Activated T-helper 17 cell treated with anti-CD3 and anti-CD28 coated beads, Interleukin-2, amount 50 U/mL, for 72 hours (primary cell): ENCODE measurements at places on chromosomes 16 and 17. TPM values are rescaled to one million over a fixed set of nuclear protein-coding genes. Genes with fewer than 3 reads are reported as not detected.

- no peak for ATAC-seq
Measured at GRCh38 chr16:85398688-85399582, 214.2 kb upstream of the GSE1 start.

GRCh38 chr17:66378296-66378695 lies 75.9 kb downstream of the PRKCA start:
- no peak for ATAC-seq

ETV4 gene
- 0.56 TPM for total RNA-seq

PLXDC1 gene
- total RNA-seq: 0.41 TPM

DNA sequence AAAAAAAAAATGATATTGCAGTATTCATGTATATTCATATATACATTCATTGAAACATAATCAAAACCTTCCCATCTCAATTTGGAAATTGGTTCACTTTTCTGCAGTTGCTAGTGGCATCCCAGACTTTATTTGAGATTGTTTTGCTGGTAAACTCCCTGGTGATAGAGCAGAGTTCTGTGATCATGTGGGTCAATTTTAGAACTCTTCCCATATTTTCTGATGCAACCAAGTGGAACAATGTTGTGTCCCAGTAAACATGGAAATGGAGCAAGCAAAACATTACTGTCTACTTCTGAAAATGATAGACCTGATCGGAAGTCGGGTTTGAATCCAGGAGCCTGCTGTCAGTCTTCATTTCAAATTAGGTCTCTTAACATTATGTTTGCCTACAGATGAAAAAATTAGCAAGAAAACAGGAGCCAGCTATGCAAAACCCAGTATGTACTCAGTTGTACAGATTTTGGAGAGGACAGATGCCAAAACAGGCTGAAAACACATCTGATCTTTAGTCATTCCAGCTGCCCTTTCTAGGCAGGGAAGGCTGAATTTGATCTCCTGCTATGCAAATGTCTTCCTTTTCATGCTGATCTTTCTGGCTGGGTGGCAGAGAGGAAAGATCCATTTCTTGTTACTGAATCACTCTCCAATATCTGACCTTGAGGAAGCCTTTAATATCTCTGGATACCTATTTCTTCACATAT lies 786.6 kb upstream of the SOX9 start:
- no peak for ATAC-seq

DNA sequence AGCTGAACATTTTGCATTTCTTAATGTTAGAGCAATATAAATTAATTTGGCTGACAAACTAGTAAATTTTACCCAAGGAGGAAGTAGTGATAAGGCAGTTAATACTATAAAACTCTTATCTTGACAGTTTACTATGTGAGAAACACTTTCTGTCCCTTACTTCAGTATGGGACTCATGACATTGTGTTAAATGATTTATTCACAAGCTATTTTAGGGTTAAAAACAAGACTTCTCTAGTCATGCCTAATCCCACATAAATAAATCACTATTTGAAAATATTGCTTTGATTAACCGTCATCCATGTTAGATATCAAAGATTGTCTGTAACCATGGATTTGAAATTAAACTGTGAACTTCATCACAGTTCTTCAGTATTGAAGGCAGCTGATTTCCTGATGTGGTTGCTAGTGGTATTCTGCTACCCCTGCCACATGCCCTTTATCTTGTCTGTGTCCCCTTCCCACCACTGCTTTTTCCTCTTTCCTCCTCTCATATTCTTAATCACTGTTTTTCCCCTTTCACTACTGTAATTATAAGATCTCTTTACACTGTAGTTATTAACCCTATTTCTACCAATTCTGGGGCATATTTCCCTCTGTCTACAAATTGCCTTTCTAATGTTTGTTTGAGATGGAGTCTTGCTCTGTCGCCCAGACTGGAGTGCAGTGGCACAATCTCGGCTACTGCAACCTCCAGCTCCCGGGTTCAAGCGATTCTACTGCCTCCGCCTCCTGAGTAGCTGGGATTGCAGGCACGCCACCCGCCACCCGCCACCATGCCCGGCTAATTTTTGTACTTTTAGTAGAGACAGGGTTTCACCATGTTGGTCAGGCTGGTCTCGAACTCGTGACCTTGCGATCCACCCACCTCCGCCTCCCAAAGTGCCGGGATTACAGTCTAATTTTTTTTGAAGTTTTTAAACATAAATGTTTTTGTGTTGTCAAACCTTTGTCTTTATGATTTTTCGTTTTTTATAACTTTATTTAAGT lies 95.6 kb downstream of the STXBP4 start:
- ATAC-seq: no peak

GRCh38 chr17:62692721-62693431 lies 65.4 kb downstream of the MRC2 start:
- peak; percentile 52 for ATAC-seq

PRSS27 gene
- 2.9 TPM for total RNA-seq

DNA sequence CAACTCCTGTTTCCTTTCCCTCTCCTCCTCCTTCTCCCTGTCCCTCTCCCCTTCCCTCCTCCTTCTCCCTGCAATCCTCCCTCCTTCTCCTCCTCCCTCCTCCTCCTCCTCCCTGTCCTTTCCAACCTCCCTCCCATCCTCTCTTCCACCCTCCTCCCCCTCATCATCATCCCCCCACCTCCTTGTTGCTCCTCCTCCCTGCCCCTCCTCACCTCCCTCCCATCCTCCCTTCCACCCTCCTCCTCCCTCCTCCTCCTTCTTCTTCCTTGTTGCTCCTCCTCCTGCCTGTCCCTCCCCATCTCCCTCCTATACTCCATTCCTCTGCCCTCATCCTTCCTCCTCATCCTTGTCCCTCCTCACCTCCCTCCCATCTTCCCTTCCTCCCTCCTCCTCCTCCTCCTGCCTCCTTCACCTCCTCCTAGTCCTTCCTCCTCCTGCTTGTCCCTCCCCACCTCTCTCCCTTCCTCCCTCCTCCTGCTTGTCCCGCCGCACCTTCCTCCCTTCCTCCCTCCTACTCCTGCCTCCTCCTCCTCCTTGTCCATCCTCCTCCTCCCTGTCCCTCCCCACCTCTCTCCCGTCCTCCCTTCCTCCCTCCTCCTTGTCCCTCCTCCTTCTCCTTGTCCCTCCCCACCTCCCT lies 222.5 kb downstream of the IRF8 start:
- ATAC-seq: no peak

- ATAC-seq: no peak
Measured at GRCh38 chr17:49110509-49110908, 22.1 kb upstream of the B4GALNT2 start.

- peak; percentile 99 for ATAC-seq
Measured at GRCh38 chr17:2253768-2254406, 49.7 kb downstream of the SMG6 start.

DNA sequence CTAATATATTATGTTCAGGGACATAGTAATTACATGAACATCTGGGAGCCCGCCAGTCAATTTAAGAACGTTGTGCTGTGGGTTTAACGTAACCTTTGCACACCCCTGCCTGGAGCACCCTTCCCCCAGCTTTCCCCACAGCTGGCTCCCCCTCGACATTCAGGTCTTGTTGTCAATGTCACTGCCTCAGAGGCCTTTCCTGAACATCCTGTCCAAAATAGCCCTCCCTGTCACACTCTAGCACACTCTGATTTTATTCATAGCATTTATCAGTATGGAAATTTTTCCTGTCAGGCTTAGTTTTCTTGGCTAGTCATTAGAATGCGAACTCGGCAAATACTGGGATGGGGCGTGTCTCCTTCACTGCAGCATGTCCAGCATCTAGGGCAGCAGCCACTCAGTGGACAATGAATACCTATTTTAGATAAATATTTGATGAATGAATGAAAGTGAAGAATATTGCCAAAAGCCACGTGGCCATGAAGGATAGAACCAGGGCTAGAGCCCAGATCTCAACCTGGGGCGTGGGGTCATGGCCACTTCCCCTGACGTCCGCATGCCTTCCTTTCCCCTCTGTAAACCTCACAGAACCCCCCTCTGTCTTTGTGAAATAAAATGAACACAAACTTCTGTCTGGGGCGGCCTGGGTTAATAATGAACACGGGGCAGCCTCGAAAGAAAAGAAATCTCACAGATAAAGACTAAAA lies 10.5 kb downstream of the PIK3R6 start:
- ATAC-seq: no peak

OR3A3 gene
- total RNA-seq: not detected

DNA sequence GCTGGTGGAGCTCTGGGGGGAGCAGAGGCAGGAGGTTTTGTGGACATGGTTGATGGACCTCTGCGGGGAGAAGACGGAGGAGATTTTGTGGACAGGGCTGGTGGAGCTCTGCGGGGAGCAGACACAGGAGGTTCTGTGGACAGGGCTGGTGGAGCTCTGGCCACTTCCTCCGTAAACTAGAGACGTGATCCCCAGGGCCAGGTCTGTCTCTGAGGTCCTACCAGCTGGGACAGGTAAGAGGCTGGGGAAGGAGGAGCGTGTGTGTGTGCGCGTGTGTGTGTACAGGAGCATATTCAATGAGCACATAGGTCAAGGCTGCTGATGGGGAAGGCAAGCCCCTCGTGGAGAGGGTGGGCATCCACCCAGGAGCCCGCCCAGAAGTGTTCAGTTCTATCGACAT lies 20.6 kb downstream of the RPH3AL start:
- ATAC-seq: no peak

- ATAC-seq: no peak
Measured at GRCh38 chr17:16470265-16470664, 21.7 kb downstream of the LRRC75A start.

DNA sequence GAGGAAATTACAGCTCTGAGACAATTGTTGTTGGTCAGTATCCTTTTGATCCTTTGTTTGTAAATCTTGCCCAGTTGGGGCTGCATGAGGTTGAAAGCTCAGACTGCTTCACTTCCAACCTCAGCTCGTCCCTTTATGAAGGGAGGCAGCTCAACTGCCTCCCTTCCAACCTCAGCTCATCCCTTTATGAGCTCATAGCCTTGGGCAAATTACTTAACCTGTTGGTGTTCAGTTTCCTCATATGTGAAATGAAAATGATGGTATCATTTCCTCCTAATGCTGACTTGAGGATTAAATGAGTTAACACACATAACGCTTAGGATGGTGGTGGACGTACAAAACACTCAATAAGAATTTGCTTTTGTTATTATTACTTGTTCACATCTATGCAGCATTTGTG lies 265.1 kb downstream of the CDH13 start:
- ATAC-seq: no peak

NXPH3 gene
- total RNA-seq: not detected

DNA sequence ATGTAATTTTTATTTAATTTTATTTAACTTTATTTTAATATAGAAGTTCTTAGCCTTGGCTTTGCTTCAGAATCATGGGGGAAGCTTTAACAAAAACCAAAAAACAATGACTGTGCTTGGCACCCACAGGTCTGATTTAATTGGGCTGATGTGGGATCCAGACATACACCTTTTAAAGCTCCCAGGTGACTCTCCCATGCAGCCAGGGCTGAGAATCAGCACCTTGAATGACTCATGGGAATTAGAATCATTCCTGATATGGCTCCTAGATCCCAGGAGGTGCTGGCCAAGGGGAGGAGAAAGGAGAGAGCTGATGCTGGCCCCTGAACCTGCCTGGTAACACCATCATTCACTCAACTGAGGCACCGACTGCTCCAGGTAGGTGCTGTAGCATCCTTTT lies 240.7 kb downstream of the PARN start:
- ATAC-seq: no peak

CORO6 gene
- 12.0 TPM for total RNA-seq

IRX6 gene
- total RNA-seq: not detected

GRCh38 chr17:16504984-16505383 lies 13.0 kb upstream of the LRRC75A start:
- no peak for ATAC-seq

- ATAC-seq: no peak
Measured at GRCh38 chr17:83124871-83125514, 45.6 kb downstream of the METRNL start.

GRCh38 chr17:17890773-17891759 lies 54.3 kb upstream of the SREBF1 start:
- ATAC-seq: peak; percentile 87

DNA sequence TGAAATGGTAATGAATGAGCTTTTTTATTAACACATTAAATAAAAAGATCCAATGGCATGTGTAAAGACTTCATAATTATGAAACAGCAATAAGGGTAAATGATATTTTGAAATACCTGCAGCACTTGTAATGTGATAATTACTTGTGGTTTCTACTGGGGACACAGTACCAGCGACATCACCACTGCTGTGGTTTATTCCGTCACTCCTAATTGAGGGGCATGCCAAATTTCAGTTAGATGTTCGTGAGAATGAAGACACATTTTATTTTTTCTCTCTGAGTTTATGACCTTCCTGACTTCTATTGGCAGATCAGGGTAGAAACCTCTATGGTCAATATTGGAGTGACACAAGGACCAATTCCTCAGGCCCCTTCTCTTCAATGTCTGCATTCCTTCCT lies 131.9 kb upstream of the XYLT1 start:
- ATAC-seq: no peak

TBC1D3K gene
- total RNA-seq: not detected

- ATAC-seq: no peak
Measured at GRCh38 chr16:17032332-17032731, 438.4 kb downstream of the XYLT1 start.

DNA sequence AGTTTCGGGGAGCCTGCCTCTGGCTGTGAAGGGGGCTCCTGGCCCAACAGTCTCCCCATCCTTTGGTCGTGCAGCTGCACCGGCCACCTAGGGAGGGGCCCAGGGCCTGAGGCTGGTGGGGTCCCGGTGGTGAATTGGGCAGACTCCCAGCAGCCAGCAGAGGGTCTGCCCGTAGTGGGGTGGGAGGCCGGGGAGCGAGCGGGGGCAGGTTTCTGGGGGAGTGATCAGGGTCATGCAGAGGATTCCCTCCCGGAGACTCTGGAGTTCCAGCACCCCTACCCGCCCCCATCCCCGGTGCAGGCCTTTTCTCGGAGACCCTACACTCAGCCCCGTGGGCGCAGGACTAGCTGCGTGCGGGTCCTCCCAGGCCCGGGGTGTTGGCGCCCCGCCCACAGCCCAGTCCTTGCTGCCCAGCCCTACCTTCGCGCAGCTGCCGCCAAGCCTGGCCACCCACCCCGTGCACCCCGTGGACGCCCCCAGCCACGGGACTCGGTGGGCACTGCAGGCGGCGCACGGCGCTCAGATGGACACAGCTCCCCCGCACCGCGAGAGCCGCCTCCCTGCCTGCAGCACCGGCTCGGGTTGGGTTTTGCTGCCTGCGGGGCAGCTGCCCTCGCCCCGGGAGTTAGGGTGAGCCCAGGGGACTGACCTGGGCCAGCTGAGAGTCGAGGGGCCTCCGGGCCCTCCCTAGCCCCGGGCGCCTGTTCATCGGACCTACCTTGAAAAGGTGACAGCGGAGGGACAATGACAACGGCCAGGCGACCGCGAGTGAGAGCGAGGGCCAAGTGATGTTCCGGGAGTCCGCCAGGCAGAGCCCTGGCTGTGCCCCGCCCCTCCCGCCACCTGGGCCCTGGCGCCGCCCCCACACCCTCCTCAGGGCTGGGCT lies at the start of gene GNG13:
Gene GNG13 (minus strand): TSS at position 787 of the 886 bp plus-strand sequence. CDS start 1,657 bp downstream, outside the sequence.
- no peak for ATAC-seq
